ENCODE measurements at places on chromosomes 16 and 17.

DNA sequence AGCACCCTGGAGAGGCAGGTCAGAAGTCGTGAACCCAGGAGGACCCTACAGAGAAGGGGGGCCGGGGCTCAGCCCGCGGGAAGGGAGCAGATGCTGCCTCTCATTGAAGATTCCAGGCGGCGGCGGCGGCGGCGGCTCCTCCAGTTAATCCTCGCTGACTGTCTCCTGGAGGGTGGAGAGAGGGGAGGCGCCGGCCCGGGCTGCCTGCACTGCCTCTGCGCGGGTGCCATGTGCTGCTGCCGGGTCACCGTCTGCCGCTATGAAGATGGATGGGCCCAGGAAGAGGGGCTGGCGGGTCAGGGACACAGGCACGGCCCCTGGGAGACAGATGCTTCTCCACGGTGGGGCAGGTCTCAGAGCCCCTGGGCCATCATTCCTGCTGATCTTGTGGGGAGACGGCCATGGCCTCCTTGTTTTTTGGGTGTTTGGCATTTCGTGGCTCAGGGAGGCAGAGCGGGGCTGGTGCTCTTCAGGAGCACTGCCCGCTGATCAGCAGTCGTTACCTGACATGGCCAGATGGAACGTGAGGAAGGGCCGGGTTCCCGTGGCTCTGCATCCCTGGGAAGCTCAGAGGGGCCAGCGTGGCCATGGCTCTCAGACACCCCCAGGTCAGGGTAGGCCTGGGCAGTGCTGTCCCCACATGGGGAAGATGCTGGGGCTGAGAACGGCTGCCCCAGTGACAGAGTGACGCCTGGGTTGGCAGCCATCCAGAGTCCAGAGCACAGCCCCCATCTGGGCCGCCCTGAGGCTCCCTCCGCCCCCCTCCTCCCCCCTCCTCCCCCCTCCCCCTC, 36.1 kb downstream of the GINS2 start:
- DNase-seq: no peak

DNA sequence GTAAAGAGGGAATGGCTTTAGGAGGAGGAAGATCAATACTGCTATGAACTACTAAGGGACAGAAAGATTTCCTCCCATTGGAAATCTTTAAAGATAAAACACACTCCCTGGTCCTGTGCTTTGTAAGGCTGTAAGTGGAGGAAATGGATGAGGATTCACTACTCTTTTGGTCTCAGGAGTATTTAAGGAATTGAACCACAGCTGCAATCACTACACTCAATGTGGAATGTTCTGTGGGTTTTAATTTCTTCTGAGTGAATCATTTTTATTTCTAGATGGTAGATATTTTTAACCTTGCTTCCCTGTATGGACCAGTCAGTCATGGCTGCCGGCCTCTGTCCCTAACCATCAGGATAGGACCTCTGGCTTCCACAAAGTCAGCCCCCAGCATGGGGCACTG, 65.6 kb downstream of the SDR42E1 start:
- no peak for DNase-seq

GRCh38 chr16:25625620-25626019, 66.1 kb upstream of the HS3ST4 start:
- DNase-seq: no peak

GRCh38 chr17:7740481-7741001, 23.0 kb downstream of the DNAH2 start:
- no peak for DNase-seq

DNA sequence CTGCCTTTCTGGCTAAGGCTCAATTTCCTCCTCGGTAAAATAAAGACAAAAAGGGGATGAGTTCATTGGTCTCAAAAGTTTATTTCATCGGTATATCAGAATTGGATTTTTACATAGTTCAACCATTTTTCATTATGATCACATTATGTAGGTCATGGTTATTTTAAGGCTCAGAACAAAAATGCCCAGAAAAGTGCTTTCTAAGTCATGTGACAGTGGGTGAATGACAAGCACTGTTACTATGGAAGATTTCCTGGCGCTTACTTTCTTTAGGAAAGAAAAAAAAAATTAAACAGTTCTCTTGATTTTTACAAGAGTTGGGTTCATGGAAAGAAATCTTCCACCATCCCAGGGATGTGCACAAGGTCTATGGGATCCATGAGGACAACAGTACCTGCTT, 117.9 kb upstream of the CES5A start:
- no peak for DNase-seq

DNA sequence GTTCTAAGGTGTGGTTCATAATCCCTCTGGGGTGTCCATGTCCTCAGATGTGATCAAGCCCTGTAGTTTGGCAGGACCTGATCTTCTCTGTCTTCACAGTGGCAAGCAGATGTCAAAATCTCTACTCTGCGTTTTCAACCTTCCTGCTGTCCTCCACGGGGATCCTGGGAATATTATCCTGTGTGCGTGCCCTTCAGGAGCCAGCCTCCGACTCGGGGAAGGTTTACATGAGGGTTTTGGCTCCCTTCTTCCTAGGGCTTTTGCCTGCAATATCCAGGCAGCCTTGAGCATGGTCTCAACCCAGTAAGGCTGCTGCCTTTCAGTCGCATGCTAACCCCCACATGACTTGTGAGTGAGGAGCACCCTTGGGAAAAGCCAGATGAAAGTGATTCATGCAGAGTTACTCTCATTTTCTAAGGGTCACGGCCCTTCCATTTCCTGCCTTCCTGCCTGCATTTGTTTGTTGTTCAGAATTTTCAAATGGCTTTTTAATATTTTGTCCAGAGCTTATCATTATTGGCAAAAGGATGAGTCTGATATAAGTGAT, 202.2 kb upstream of the CHMP6 start:
- DNase-seq: no peak

- no peak for DNase-seq
These were observed 3.4 kb downstream of the TBC1D24 start for GRCh38 chr16:2478279-2478678.

DNA sequence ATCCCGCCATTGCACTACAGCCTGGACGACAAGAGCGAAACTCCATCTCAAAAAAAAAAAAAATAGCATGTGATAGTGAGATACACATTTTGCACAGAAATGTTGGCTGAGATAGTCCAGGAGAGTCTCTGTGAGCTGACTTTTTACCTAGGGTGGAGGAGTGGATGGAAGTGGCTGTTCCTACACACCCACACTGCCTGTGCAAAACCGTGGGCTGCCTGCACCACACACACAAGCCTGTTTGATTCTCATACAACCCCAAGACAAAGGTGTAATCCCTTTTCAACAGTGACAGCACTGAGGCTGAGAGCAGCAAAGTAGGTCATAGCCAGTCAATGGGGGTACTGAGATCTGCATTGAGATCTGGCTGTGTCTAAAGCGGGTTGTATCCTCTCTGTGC, 86.8 kb downstream of the MARF1 start:
- no peak for DNase-seq

DNA sequence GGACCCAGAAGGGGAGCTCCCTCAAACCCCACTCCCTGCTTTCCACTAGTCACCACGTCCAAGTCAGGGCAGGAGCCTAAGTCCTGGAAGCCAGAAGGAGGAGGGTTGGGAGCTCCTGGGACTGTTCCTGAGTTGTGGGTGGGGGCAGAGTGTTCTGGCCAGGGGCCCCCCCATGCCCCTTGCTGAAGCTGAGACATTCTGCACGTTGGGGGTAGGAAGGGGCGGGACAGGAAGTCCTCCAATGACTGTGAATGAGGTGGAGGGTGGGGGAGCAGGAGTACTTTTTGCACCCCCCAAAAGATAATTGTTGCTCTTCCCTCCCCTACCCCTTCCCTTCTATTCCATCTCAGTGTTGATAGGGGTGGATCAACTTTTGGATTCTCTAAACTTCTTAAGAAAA, 21.4 kb upstream of the C17orf113 start:
- DNase-seq: no peak

GRCh38 chr17:31089471-31089870, 5.3 kb upstream of the NF1 start:
- DNase-seq: no peak

- DNase-seq: no peak
These were observed 93.4 kb upstream of the TMEM132E start for GRCh38 chr17:34485999-34486398.

- no peak for DNase-seq
These were observed 3.0 kb upstream of the SLC6A4 start for GRCh38 chr17:30238387-30239088.

DNA sequence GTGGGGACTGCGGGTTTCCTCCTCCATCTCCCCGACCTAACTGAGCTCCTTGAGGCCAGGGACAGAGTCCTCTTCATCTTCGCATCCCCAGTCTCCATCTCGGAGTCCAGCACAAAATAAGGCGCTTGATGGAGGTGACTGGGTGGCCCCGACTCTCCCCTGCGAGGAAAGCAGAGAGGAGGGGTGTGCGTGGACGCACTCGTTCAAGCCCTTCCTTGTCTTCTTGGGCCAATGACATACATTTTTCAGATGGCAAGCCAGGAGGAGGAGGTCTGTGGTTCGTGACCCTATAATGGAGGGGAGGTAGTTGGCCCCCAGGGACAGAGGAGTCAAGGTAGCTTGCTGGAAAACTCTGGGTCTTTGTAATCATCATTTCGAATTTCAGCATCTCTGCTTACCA, 17.2 kb downstream of the CRISPLD2 start:
- DNase-seq: no peak

- DNase-seq: peak; percentile 36
These were observed 9.0 kb downstream of the TMEM98 start for GRCh38 chr17:32936894-32937500.

- DNase-seq: no peak
These were observed 672 bp downstream of the CMTR2 start for GRCh38 chr16:71288570-71288889.

- DNase-seq: no peak
These were observed 4.1 kb upstream of the YPEL2 start for GRCh38 chr17:59327121-59327980.

GRCh38 chr17:79364315-79365094, 246.3 kb downstream of the RBFOX3 start:
- no peak for DNase-seq

GRCh38 chr16:89375686-89376085, 114.7 kb downstream of the ANKRD11 start:
- no peak for DNase-seq

DNA sequence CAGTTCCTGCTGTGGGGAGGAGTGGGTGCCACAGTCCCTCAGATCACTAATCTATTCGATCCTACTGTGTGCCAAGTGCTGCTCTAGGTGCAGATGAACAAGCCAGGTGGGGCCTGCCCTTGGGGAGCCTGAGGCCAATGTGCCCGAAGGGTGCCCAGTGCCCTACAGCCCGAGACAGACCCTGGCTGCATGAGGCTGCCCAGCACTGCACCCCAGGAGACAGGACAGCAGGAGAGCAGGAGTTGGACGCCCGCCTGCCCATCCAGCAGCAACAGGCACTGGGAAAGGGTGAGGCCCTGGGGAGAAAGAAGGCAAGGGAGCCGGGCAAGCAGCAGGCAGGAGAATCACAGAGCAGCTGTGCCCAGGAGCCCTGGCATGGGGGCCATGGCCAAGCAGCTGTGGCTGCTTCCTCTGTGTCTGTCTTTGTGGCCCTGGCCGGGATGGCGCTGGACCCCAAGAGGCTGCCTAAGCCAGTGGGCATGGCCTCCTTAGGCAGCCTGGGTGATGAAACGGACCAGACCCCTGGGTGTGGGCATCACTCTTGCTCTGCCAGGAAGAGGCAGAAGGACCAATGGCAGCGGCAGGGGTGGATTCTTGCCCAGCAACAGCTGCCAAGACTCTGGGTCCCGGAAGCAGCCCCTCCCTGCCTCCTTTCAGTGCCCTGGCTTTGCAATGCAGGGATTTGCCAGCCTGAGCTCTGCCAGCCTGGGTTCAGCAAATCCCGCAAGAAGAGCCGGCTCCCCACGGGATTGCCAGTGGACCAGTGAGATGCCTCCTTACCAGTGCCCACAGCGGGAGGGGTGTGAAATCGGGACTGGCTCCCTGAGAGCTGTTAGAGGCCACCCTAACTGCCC, 179.6 kb upstream of the TNRC6C start:
- no peak for DNase-seq

DNA sequence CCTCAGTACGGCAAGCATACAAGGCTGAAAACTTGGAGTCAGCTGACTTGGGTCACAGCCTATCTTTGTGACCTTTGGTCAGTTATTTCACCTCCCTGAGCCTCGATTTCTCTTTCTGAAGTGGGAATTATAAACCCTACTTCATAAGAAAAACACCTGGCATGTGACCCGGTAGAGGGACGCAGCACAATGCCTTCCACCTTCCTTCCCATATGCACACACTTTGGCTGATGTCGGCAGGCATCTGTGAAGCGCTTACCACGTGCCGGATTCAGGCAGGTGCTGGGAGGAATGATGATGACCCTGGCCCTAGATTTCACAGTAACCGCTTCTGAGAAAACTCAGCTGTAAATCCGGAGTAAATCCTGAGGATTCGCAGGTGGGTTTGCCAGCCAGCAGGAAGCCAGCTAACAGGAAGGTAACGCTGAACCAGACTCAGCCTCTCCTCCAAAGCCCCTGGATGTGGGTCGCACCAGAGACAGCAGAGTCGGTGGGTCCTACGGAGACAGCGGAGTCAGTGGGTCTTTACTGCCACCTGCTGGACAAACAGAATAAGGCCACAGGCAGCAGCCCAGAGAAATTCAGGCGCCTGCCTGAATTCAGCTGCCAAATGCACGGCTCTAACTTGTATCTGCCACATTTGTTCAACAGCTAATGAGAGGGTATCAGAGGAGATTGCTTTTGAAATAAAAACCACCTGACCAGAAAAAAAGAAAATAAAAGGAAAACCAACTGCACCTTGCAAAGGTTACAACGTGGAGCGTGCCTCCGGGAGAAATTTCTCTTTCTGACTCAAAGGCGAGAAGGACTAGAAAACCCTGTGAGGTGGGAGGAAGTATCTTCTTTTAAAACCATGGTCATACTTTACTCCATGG, 16.6 kb downstream of the COPRS start:
- peak; percentile 15 for DNase-seq

GRCh38 chr16:28025631-28026030, 37.9 kb downstream of the GSG1L start:
- no peak for DNase-seq

- DNase-seq: no peak
These were observed 276.4 kb downstream of the FOXL1 start for GRCh38 chr16:86854626-86855294.

GRCh38 chr17:2855063-2855600, 58.9 kb downstream of the RAP1GAP2 start:
- no peak for DNase-seq

Data from activated T-helper 1 cell treated with anti-CD3 and anti-CD28 coated beads, Interleukin-2, amount 50 U/mL, for 16 hours (primary cell).